Mesothelial cell of epicardium (in vitro differentiated cells): ENCODE measurements at places on chromosomes 13 and 19. TPM values are rescaled to one million over a fixed set of nuclear protein-coding genes. Genes with fewer than 3 reads are reported as not detected.

GRCh38 chr19:1259206-1259875, 9.8 kb upstream of the CIRBP start:
- no peak for DNase-seq
- no peaks in the 10 kb centered on the region for H3K27me3 ChIP-seq
- peak overlapping the region; percentile 90 for H3K27ac ChIP-seq

The CYP2A7 gene
- not detected in 3 replicates for total RNA-seq

The LRRC8E gene
- total RNA-seq, result 4.3 to 5.2 TPM (median 4.9 TPM) in 3 replicates

The CGB1 gene
- total RNA-seq, result 2.2 TPM in 1 of 3 replicates, not detected in the others

The HTR2A gene
- 0.47 to 0.83 TPM (median 0.53 TPM) in 3 replicates for total RNA-seq

- no peak for DNase-seq
- H3K36me3 ChIP-seq, result no peaks in the 10 kb centered on the region
- H3K4me3 ChIP-seq, result no peak overlapping the region
- H3K4me1 ChIP-seq, result peaks cover 63% of the 10 kb centered on the region
Observed at GRCh38 chr13:30334663-30335386, 27.5 kb upstream of the KATNAL1 start.

The NBEA gene
- total RNA-seq, result 31.9 to 34.5 TPM (median 32.8 TPM) in 3 replicates

DNA sequence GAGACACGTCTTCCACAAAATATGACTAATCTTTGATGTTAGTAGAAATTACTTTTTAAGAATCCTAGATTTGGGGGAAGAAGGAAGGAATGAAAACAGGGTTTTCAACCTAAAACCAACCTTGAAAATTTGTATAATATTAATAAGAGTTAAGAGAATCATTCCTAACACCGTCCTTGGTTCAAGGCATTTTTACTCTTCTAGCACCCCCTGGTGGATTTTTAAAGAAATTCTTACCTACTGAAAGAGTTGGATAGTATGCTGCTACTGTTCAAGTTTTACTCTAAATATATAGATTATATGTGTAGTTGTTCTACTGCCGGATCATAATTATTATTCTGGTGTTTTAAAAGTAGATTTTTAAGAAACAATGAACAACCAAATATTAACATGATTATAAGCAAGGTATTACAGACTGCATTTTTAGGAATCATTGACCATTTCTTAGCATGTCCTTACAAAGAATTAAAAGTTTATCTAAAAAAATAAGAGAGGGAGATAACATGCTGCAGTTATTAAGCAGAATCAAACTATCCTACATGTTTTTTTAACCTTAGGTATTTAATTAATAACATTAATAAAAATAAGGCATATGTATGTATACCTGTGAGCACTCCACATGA, 7.4 kb upstream of the SLITRK6 start:
- no peak overlapping the region for H3K27ac ChIP-seq
- H3K27me3 ChIP-seq, result no peaks in the 10 kb centered on the region
- DNase-seq, result no peak
- H3K36me3 ChIP-seq, result no peaks in the 10 kb centered on the region

DNA sequence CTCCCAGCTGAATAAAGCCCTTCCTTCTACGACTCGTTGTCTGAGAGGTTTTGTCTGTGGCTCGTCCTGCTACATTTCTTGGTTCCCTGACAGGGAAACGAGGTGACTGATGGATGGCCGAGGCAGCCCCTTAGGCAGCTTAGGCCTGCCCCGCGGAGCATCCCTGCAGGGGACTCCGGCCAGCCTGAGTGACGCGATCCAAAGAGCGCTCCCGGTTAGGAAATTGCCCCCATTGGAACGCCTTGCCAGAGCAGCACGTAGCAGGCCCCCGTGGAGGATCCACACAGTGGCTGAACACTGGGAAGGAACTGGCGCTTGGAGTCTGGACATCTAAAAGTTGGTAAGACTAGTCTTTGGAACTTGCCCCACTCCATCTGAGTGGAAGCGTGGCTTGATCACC, 296.8 kb upstream of the SGCG start:
- no peak overlapping the region for H3K4me3 ChIP-seq
- peaks cover 28% of the 10 kb centered on the region for H3K4me1 ChIP-seq
- no peak for DNase-seq
- H3K27ac ChIP-seq, result peak overlapping the region; percentile 93

DNA sequence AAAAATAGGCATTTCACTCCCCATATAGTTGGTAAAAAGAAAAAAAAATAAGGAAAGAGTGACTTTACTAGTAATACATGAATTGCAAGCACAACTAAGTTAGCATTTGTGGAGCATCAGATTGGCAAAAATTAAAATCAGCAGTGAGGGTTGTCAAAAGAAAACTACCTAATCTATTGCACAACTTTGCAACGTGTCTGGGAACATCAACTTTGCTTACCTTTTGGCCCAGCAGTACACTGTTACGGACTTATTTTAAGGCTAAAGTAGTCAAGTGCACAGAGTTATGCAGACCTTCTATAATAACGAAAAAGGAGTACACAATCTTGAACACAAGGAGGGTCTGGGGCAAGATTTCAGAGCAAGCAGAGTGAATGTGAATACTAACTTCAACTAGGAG, 102.6 kb downstream of the MIPEP start:
- peaks cover 13% of the 10 kb centered on the region for H3K36me3 ChIP-seq
- no peak overlapping the region for H3K4me3 ChIP-seq
- no peaks in the 10 kb centered on the region for H3K27me3 ChIP-seq

The LYPD5 gene
- total RNA-seq, result 0.27 to 0.57 TPM (median 0.33 TPM) in 3 replicates

The SLC27A5 gene
- total RNA-seq, result 12.5 to 14.2 TPM (median 14.2 TPM) in 3 replicates

- peaks cover 7% of the 10 kb centered on the region for H3K36me3 ChIP-seq
- peaks cover 48% of the 10 kb centered on the region for H3K4me1 ChIP-seq
- no peak overlapping the region for H3K27ac ChIP-seq
- DNase-seq, result no peak
Observed at GRCh38 chr13:20192158-20192835, 441 bp downstream of the GJB2 start.

GRCh38 chr19:29662604-29663404, 2.5 kb upstream of the PLEKHF1 start:
- no peaks in the 10 kb centered on the region for H3K36me3 ChIP-seq
- no peak for DNase-seq
- H3K27me3 ChIP-seq, result peaks cover 23% of the 10 kb centered on the region
- peak overlapping the region; percentile 76 for H3K27ac ChIP-seq
- H3K4me1 ChIP-seq, result peaks cover 45% of the 10 kb centered on the region

The GPR12 gene
- not detected in 3 replicates for total RNA-seq

GRCh38 chr19:49553451-49554271, 25.9 kb downstream of the RCN3 start:
- no peak overlapping the region for H3K4me3 ChIP-seq
- no peak for DNase-seq
- no peaks in the 10 kb centered on the region for H3K4me1 ChIP-seq
- peak overlapping the region; percentile 7 for H3K27ac ChIP-seq
- no peaks in the 10 kb centered on the region for H3K27me3 ChIP-seq

The MPV17L2 gene
- total RNA-seq, result 7.7 to 9.5 TPM (median 8.2 TPM) in 3 replicates

DNA sequence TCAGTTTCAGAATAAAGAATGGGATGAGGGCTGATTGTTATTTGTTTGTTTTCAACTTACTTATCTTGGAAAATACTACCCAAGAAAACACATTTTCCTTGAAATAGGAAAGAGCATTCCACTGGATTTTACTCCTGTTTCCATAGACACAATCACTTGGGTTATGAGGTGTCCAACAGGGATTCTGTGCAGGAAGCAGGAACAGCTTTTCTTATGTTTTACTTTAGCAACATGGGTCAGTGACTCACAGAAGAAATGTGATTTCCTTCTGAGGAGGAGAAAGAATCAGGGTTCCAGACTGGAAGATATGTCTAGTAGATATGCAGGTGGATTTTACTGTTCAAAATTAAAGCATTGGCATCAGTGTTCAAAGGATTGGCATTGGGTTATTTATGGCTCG, 180.8 kb upstream of the GPC6 start:
- DNase-seq, result no peak
- H3K4me1 ChIP-seq, result no peaks in the 10 kb centered on the region
- H3K36me3 ChIP-seq, result peaks cover 5% of the 10 kb centered on the region

The CNFN gene
- 1.5 to 2.1 TPM (median 1.9 TPM) in 3 replicates for total RNA-seq

DNA sequence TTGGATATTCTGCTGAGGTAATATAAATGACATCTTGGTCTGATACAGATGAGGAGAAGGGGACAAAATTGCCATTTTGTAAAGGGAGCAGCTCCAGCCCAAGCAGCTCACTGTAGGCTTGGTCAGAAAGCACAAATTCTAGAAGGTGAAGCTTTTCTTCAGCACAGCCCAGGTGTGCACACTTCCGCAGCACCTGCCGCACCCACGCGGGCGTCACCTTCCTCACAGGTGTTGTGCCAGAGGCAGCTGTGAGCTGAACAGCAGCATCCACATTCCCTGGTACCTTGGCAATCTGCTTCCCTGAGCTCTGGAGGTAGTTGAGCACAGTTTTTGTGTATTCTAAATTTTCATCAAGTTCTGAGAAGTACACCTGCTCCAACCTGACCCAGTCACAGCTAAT, 79.0 kb downstream of the SACS start:
- no peaks in the 10 kb centered on the region for H3K27me3 ChIP-seq
- H3K36me3 ChIP-seq, result peaks cover 34% of the 10 kb centered on the region
- DNase-seq, result no peak
- H3K4me3 ChIP-seq, result no peak overlapping the region
- no peaks in the 10 kb centered on the region for H3K4me1 ChIP-seq

- peaks cover 25% of the 10 kb centered on the region for H3K36me3 ChIP-seq
- DNase-seq, result peak; percentile 53
- H3K27me3 ChIP-seq, result no peaks in the 10 kb centered on the region
- H3K27ac ChIP-seq, result no peak overlapping the region
- peaks cover 11% of the 10 kb centered on the region for H3K4me1 ChIP-seq
Observed at GRCh38 chr13:49669735-49670309, 21.5 kb downstream of the EBPL start.

GRCh38 chr13:44840131-44840530, 149.1 kb downstream of the NUFIP1 start:
- no peak overlapping the region for H3K4me3 ChIP-seq
- no peaks in the 10 kb centered on the region for H3K27me3 ChIP-seq
- no peak overlapping the region for H3K27ac ChIP-seq
- H3K36me3 ChIP-seq, result no peaks in the 10 kb centered on the region

The ZNF700 gene
- total RNA-seq, result 13.4 to 15.0 TPM (median 14.2 TPM) in 3 replicates

- H3K27me3 ChIP-seq, result no peaks in the 10 kb centered on the region
- no peak overlapping the region for H3K4me3 ChIP-seq
- H3K4me1 ChIP-seq, result no peaks in the 10 kb centered on the region
- no peak overlapping the region for H3K27ac ChIP-seq
Observed at GRCh38 chr19:623974-624373, 9.4 kb downstream of the POLRMT start.

DNA sequence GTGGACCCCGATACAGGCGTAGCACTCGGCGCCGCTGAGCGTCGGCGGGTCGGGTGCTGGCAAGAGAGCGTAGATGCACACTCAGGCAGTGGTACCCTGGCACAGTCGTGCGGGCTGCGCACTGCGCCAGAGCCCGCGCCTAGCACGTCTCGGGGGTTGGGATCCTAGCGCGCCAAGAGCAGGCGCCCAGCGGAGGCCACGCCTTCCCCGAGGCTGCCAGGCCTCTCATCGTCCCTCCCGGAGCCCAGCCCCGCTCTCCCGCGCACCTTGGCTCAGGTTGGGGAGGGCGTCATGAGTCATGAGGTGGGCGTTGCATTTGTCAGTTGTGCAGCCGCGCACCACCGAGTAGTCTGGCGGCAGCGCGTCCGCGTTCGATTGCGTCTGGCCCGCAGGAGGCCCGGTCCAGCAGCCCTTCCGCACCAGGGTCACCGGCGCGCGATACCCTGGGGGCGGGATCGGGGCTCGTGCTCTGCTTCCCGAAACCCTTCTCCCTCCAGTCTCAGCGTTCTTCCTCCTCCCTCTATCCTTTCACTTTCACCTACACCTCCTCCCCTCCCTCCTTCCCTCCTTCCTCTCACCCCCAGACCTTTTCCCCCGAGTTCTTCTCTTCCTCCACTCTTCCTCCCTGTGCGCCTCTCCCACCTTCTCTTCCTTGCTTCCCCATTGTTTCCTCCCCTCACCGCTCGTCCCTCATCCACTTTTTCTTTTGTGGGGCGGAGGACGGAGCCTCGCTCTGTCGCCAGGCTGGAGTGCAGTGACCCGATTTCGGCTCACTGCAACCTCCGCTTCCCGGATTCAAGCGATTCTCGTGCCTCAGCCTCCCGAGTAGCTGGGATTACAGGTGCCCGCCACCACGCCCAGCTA, 3.5 kb downstream of the LYPD5 start:
- H3K4me3 ChIP-seq, result peak overlapping the region; percentile 74
- peak overlapping the region; percentile 35 for H3K27ac ChIP-seq
- peaks cover 73% of the 10 kb centered on the region for H3K27me3 ChIP-seq
- peaks cover 3% of the 10 kb centered on the region for H3K4me1 ChIP-seq

The ZSCAN1 gene
- 1.7 to 3.5 TPM (median 2.9 TPM) in 3 replicates for total RNA-seq
